Uterus (tissue), 4 donors: ENCODE measurements at places on chromosomes 3 and 15.

DNA sequence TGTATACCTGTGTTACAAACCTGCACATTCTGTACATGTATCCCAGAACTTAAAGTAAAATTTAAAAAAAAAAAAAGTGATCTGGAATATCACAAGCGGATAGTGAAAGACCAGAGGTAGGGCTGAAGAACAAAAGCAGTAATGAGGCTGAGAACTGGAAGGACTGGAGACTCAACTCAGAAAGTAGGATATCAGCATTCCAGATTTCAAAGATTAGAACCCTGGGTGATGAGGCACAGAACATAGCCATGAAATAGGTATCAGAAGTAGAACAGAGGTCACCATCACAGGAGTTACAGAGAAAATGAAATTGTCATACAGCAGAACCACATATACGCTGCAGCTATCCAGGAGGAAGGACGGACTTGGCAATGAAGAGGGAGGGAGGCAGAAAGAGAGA is 56.1 kb downstream of the ACAP2 start:
- DNase-seq = no peak

DNA sequence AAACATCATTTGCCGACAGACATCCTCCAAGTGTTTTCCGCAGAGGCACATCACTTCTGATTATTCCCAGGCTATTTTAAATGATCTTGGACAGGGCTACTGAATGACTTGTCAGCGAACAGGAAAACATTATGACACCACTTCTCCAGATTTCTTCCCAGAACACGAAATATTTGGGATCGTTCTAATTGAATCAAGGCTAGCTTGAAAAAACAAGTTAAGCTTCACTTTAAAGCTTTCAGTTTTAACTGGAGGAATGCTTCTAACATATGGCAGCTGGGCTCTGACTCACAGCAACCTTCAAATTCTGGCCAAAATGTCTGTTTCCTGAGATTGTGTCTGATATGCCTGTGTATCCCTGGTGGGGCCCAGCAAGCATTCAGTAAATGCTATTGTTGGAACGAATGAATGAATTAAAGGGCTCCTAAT is 127.0 kb upstream of the ICE2 start:
- DNase-seq = no peak

DNA sequence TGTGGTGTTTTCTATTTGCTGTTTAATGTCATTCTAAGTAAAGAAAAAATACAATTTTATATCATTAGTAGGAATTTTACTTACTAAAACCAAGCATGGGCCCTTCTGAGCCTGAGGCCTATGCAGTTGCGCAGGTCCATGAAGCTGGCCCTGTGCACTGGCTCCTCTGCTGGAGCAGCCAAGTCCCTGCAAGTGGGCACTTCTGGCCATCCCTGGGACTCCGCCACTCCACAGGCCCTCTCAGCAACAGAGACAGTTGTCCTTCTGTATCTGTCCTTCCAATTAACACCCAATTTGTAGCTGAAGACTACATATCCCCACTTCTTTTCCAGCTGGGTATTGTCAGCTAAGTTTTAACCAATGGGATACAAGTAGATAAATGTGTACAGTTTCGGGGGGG is 49.9 kb upstream of the RYK start:
- no peak for DNase-seq

DNA sequence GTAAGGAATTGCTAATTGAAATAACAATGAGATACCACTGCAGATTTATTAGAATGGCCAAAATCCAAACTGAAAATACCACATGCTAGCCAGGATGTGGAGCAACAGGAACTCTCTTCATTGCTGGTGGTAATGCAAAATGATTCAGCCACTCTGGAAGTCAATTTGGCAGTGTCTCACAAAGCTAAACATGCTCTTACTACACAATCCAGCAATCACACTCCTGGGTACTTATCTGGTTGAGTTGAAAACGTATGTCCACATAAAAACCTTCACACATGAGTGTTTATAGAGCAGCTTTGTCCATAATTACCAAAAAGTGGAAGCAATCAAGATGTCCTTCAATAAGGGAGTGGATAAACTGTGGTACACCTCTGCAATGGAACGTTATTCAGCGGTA is 113.3 kb downstream of the SMAD6 start:
- DNase-seq = no peak

- no peak for DNase-seq
Observed at GRCh38 chr15:100234158-100235029, 107.4 kb downstream of the ADAMTS17 start.
